ENCODE measurements at places on chromosomes 5 and 9.

DNA sequence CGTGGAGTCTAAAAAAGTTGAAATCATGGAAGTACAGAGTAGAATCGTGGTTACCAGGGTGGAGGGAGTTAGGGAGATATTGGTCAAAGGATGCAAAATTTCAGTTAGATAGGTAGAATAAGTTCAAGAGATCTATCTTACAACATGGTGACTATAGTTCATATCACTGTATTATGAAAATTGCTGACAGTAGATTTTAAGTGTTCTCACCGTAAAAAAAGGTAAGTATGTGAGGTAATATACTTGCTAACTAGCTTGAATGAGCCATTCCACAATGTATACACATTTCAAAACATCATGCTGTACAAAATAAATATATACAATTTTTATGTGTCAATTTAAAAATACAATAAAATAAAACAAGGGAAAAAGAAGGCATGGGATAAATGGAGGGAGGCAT, 392.1 kb downstream of the CAAP1 start:
- no peak for DNase-seq

DNA sequence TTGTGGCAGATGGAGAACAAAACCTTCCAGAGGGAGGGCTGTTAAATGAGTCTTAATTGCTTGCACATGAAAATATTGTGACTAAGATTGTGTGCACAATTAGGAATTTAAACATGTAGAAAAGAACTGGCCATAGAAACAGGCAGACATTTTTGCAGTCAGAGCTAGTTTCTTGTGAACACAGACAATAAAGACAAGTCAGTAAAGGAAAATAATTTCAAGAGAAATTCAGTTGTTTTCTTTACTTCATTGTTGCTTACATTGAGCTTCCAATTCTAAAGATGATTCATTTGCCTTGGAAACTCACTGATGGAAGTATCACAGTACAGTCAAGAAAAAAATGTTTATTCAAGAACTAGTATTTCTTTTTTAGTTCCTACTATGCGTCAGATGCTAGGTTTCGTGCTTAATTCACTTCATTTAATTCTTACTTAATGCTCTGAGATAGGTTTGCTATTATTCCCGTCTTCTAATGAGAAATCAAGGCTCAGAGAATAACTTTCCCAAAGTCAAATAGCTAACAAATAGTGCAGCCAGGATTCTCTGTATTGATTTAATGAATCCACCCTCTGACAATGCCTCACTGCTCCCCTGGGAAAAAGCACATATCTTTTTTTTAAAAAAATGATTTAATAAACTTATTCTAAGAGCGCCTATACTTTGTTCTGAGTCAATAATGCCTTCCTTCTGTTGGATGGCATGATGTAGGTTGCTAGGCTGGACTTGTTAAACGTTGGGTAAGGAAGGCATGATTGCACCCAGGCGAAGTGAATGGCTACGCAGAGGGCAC, 581.4 kb downstream of the RAB3C start:
- no peak for DNase-seq

- DNase-seq: no peak
Observed at GRCh38 chr5:84343171-84343570, 41.5 kb downstream of the EDIL3 start.

- DNase-seq: no peak
Observed at GRCh38 chr5:142320851-142321560, 3.8 kb downstream of the SPRY4 start.

- no peak for DNase-seq
Observed at GRCh38 chr9:36832164-36832795, 201.8 kb downstream of the PAX5 start.

DNA sequence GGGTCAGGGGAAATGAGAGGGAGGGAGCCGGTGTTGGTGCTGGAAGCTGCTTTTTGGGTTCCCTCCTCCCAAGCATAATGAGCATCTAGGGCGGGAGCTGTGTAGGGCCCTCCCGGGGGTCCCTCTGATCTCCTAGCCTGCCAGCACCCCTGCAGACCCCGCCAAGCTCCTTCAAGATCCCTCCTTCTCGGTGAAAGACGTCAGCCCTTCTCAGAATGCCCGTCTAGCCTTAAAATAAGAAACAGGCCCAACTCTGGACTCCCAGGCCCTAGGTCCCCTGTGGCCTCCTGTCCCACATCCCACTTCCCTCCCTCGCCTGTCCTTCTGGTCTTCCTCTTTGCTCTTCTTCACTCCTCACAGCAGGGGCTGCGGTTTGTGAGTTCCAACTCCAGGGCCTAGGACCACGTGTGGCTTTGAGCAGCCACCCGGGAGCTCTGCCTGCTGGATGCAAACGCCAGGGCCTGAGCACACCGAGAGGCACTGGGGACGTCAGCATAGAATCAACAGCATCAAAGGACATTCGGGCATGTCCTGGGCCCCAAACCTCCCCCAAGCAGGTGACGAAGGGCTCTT, 8.8 kb upstream of the SCGB3A1 start:
- no peak for DNase-seq

DNA sequence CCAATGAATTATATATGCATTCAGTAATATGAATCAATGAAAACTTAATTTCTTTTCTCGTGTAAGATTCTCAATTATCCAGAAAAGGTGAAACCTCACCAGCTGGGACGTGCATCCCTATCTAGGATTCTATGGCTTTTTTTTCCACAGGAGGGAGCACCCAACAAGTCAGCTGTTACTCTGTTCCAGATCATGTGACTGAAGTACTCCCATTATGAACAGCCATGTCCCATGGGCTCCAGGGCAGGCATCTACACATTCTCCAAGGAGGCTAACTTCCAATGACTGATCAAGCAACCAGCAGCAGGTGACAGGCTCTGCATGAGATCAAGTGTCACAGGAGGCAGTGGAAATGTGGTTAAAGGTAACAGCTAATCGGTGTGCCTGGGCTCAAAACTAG, 118.8 kb downstream of the ELAVL2 start:
- no peak for DNase-seq

DNA sequence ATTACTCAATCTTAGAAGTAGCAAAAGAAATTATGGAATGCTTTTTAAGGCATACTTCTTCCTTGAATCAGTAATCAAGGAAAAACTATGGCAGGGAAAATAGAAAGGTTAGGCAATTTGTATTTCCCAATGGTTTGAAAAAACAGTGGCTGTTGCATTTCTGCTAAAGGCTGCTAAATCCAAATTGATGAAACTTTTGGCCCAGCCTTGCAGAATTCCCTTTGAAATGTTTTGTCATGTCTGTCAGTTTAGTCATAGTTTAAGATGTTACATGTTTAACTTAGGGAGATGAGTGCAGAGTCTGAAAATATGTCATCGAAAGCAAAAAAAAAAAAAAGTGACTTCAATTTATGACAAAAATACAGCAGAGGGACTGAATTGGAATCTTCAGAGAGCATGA, 878.9 kb upstream of the WWC1 start:
- DNase-seq: no peak

GRCh38 chr5:173727839-173728778, 111.7 kb upstream of the BOD1 start:
- no peak for DNase-seq

GRCh38 chr9:131660466-131661405, 79.1 kb downstream of the RAPGEF1 start:
- DNase-seq: no peak

DNA sequence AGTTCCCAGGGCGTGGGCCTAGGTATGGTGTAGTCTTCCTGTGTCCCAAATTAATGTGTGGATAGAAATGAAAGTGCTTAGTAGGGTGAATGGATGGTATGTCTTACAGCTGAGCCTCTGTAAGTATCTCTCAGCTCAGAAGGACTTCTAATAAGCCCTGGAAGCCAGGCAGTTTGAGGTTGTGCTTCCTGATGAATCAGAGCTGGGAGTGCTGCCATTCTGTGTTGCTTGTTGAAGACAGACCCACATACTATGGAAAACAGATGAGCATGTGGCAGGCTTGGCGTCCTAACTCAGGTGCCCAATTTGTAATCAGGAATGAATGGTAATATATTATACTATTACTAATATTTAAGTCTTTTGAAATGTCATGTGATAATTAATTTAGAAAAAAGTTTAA, 69.8 kb downstream of the CMYA5 start:
- DNase-seq: no peak

- no peak for DNase-seq
Observed at GRCh38 chr5:166906991-166907713, 1384.3 kb upstream of the WWC1 start.

- DNase-seq: no peak
Observed at GRCh38 chr5:175493726-175494125, 15.4 kb downstream of the SFXN1 start.

DNA sequence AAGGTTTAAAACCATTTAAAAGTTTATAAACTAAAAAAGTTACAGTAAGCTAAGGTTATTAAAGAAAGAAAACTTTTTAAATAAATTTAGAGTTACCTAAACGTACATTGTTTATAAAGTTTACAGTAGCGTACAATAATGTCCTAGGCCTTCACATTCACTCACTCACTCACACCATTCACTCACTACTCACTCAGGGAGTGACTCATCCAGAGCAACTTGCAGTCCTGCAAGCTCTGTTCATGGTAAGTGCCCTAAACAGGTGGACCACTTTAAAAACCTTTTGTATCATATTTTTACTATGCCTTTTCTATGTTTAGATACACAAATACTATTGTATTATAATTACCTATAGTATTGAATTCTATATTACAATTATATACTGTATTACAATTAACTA, 190.8 kb upstream of the RASA1 start:
- no peak for DNase-seq

- no peak for DNase-seq
Observed at GRCh38 chr5:130116462-130116861, 212.2 kb downstream of the CHSY3 start.

- no peak for DNase-seq
Observed at GRCh38 chr5:177040814-177041420, 18.4 kb downstream of the ZNF346 start.

DNA sequence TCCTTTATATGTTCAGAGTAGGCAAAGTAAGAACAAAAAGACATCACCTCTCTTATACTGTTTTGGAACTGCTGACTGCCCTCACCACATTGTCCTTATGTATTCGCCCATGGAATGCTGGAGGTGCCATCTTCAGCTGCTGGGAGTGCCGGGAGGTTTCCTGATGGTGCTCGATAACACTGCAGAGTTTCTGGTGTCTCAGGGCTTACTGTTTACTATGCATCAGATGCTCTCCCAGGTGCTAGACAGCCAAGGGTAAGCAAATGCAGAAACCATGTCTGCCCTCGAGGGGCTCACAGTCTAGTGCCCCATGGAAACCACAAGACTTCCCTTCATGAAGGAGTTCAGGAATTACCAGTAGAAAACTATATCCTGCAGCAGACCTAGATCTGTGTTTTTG, 70.1 kb upstream of the SMIM23 start:
- no peak for DNase-seq
